Astrocyte of the cerebellum (primary cell): ENCODE measurements at places on chromosomes 4 and X.

- DNase-seq, result no peak
Measured at GRCh38 chr4:81003597-81004111, 26.9 kb upstream of the BMP3 start.

DNA sequence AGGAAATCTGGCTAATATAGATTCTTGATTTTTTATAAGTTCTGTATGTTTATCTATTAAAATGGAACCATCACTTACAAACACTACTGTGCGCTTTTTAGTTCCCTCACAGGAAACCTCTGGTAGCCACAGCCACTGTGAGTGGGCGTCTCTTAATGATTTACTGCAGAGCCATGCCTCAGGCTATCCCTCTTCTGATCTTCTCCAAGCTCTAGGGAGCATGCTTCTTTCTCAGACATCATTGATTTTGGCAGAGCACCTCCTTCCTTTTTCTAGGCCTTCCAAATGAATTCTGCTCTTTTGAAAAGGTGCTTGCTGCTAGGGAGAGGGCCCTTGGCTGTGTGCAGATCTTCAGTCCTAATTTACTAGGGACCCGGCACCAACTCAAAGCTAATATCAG is 61.1 kb upstream of the STS start:
- DNase-seq, result no peak

DNA sequence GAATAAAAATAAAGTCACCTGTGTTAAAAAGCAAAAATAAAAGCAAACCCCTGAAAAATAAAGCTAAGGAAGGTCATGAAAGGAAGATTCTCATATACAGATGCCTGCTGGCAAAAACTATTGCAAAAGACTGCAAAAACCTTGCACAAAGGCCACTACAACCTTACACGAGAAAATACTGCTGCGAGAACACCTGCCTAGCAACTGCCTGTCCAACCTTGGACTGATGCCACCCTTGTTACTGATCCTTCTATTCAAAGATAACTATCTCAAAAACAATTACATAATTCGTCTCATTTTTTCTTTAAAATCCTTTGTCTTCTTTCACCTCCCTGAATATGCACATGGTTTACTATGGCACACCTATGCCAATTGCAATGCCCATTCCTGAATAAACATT is 49.6 kb downstream of the SLC2A9 start:
- DNase-seq, result no peak

DNA sequence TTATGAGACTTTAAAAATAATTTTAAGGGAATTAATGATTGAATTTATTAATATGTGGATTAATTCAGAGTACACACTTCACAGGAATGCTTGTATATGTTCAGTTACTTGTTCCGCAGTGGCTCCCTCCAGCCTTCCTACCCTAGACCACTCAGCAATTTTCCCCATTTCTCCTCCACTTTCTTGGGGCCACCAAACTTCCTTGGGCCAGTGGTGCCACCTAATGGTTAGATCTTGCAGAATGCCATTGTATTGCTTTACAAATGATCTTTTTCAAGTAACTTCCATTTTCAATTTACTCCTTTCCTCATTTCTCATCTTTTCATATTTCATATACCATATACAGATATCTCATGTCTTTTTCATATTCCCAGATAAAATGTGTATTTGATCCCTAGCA is 3.6 kb upstream of the RNF175 start:
- DNase-seq, result no peak

- no peak for DNase-seq
Measured at GRCh38 chr4:173367285-173367684, 3.5 kb upstream of the SAP30 start.

DNA sequence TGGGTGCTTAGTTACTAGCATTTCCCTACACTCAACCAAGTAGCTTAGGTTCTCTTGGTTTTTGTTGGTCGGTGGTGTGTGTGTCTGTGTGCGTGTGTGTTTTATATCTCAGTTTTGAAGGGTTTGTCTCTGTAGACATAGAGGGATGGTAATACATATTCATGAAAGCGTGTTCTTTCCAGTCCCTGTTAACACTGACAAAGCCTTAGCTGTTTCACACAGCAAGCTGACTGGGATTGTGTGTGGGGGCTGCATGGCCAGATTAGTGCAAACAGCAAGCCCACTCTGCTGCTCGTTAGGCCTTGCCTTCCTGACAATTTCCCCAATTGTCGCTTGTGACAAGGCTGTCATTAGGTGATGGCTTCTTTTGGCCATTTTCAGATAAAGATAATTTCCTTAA is 43.9 kb downstream of the ALPK1 start:
- no peak for DNase-seq

DNA sequence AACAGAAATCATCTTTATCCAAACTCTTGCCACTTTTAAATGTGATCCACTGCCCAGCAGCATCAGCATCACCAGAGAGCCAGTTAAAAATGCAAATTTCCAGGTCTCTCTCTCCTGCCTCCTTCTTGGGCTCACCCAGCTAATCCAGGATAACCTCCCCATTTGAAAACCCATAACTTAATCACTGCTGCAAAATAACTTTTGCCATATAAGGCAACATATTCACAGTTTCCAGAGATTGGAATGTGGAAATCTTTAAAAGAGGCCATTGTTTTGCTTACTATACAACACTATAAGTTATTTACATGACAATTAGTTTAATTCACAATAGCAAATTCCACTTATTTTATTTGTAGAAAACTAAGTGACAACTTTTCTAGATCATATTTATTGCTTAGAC is 4.8 kb upstream of the EXOSC9 start:
- DNase-seq, result no peak
